Brain microvascular endothelial cell (primary cell): ENCODE measurements at places on chromosomes 4 and X.
A peak's percentile ranks its signal among the peaks of the same experiment; 100 is the strongest.

DNA sequence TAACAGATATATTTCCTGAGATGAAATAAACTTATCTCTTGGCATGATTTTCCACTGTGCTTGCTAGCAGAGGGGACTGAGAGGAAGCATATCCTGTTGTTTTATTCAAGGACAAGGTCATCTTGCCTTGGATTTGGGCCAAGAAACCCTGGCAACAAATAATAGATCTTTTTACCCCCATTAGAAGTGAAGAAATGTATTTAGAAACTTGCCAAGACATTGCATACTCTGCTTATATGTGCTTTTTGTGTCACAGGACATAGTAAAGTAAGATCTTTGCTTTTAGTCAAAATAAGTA, 170.2 kb downstream of the RAPGEF2 start:
- DNase-seq = no peak

GRCh38 chr4:147288512-147288911, 192.4 kb upstream of the EDNRA start:
- DNase-seq = no peak

- DNase-seq = no peak
Measured at GRCh38 chr4:165915215-165915614, 42.2 kb downstream of the TLL1 start.

GRCh38 chr4:39446842-39447573, 11.7 kb downstream of the RPL9 start:
- peak; percentile 57 for DNase-seq

DNA sequence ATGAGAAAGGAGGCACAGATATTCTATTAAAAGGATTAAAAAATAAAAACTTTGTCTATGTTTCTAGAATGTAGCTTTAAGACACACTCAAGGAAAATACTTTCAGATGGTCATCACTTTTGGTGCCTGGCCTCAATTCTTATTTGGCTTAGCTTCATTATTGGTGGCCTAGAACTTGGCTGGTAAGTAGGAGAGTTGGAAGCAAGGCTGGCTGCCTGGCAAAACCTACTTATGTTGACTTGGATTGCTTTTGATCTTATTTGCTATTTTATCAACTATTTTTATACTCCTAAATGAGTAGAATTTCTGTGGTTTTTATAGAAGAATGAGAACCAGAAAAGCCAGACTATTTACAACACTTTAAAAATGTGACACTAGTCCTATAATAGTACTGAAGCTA, 35.3 kb upstream of the JADE3 start:
- DNase-seq = no peak

DNA sequence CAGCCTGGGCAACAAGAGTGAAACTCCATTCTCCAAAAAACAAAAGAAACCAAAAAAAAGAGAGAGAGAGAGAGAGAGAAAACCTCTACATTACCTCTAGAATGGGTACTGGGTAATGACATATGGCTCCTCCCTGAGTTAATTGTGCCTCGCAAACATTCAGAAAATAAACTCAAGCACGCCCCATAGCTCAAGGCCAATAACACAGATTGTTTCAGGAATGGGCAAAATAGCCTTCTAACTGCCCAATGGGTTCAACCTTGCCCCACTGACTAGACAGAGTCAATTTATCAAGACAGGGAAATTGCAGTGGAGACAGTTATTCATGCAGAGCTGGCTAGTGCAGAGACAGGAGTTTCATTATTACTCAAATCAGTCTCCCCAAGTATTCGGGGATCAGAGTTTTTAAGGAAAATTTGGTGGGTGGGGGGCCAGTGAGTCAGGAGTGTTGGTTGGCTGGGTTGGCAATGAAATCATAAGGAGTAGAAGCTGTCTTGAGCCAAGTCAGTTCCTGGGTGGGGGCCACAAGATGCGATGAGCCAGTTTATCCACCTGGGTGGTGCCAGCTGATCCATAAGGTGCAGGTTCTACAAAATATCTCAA, 25.1 kb downstream of the NIPAL1 start:
- no peak for DNase-seq

DNA sequence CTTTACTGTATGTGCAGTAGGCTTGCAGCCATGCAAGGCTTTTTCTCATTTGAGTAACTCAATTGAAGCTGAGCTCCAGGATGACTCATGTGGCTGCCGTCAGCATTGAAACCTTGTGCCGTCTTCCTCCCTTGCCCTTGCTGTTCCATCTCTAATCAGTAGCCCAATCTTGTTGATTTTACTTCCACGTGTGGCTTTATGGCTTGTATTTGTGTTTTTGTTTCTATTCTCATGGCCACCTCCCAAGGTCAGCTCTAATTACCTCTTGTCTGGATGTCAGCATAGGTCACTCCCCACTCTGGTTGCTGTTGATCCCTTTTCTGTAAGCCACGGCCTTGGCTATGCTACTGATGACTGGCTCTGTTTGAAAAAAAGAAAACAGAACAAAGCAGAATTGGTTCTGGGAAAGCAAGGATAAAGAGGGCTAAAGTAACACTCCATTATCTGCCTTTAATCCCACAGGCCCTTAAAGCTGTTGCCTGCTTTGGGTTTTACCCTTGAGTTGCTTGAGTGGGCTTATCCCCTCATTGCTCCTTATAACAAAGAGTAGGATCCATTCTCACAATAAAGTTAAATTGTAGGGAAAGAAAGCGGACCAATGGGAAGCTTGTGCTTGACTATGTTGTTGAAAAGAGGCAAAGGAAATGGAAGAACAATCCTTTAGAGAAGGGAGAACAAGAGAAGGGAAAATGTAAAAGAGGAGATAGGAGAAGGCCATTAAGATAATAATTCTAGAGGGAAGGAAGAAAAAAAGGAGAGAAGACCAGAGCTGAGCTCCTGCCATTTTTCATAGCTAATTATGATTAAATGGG, 173.9 kb upstream of the PGRMC2 start:
- peak; percentile 91 for DNase-seq

GRCh38 chr4:186554539-186554913, 841 bp downstream of the MTNR1A start:
- peak; percentile 16 for DNase-seq

- no peak for DNase-seq
Measured at GRCh38 chr4:139658185-139658584, 7.4 kb upstream of the MGST2 start.

DNA sequence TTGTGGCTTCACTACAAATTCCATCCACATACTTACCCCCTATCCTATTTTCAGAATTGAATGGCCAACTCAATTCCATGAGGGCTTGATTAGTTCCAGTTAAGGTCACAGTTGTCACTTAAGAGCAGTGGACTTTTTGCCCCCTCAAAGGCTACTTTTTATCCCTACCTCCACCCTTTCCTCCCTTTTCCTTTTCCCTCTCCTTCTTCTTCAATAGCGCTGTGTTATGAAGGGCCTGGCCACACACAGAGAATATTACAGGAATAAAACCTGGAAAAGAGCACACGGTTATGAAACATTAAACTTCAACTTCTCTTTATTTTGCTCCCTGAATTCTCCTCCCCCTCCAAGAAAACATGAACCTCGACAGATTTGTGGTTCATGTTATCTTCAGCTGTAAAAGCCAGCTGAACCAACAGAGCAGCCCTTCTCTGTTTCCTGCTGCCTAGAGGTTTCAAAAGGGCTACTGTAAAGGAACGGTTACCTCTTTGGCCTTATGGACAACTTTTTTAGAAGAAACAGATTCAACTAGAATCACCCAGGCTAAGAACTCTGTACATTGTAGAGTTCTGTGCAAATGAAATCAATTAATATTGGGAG, 87.0 kb upstream of the RPL34 start:
- peak; percentile 32 for DNase-seq

GRCh38 chr4:123893011-123893981, 496.7 kb downstream of the SPRY1 start:
- DNase-seq = no peak

DNA sequence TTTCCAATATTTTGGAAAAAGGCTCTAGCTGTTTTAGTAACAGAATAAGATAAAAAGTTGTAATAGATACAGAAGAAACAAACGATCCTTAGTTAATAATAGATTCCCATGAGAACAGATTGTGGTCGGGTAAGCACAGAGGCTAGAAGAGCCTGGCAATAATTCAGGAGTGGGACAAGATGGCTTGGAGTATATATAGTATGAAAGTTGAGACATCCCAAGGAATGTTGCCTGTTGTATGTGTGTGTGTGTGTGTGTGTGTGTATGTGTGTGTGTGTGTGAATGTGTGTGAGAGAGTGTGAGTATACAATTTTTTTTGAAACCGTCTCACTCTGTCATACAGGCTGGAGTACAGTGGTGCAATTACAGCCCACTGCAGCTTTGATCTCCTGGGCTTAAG, 150.7 kb downstream of the PDGFC start:
- DNase-seq = peak; percentile 14

DNA sequence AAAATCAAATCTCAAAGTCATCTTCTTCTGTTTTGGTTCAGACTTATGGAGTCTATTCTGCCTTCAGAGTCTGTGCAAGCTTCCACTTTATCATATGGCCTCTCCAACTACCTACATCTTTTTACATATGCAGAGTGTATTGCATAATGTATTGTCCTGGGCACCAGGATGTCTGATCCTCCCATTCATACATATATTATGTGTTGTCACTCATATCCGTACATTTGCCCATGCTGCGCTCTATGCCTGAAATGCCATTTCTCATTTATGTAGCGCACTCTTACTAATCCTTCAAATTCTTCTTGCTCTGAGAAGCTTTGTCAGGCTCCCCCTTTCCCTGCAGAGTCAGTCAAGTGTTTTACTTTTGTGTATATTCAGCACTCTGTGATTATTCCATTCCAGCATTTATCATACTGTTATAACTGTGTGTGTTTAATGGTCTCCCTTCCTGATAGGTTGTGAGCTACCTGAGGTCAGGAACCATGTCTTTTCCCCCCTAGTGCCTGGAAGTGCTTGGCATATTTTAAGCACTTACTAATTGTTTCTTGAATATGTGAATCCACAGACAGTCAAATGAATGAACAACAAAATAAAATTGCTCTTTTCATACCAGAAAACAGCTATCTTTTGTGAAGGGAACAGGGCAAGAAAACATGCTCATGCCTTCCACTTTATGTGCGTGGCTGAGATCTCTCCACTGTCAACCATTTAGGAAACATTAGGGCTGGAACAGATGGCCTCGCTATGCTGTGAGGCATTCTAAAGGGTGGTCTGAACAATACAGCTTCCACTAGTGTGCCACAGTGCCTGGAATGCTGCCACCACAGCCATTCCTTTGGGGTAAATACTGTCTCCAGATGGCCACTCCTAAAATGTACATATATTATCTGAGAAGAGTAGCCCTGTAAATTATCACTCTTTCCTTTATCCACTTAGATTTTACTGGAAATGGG, 81.8 kb downstream of the GLUD2 start:
- DNase-seq = no peak

- peak; percentile 71 for DNase-seq
Measured at GRCh38 chr4:133130171-133130570, 18.9 kb upstream of the PCDH10 start.

- DNase-seq = no peak
Measured at GRCh38 chr4:42709392-42710065, 52.6 kb upstream of the ATP8A1 start.

DNA sequence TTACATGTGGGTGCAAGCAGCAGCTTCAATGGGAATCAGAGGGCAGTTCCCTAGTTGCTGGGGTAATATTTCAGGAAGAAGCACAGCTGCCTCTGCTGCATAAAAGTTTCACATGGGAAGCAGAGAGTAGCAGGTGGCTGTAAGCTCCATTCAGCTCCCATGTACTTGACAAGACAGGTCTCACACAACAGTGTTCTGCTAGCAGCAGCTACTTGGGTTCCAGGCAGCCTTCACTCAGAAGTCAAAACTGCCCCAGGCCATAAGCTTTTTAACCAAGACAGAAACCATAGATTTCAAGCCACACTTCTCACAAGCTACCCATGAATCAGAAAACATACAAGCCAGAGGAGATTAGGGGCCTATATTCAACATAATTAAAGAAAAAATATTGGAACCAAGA, 41.4 kb upstream of the SPIN2A start:
- DNase-seq = no peak

- DNase-seq = no peak
Measured at GRCh38 chrX:16843208-16843909, 26.8 kb downstream of the RBBP7 start.

- DNase-seq = no peak
Measured at GRCh38 chr4:76420762-76421581, at the start of gene CCDC158. CCDC158 (minus strand) TSS chr4:76421141; CDS start chr4:76403207, 17,934 bp downstream.

- DNase-seq = peak; percentile 7
Measured at GRCh38 chr4:8255698-8256441, 13.7 kb upstream of the HTRA3 start.

DNA sequence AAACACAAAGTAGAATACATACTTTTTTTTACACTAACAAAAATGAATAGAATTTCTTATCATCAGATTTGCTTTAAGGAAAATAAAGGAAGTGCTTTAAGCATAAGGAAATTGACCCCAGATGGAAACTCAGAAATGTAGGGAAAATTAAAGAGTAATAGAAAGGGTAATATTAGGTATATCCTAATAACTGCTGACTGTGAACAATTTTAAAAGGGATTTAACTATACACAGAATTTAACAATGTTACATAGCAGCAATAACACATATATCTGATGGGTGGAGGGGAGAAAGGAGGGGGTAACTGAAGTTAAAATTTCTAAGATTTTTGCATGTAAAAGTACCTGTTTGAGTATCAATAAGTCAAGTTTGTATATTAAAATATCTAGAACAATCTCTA, 8.6 kb downstream of the CDKL2 start:
- no peak for DNase-seq

- DNase-seq = no peak
Measured at GRCh38 chr4:151888367-151888866, 127.6 kb upstream of the GATB start.

GRCh38 chr4:183773790-183774189, 114.7 kb downstream of the TRAPPC11 start:
- no peak for DNase-seq

DNA sequence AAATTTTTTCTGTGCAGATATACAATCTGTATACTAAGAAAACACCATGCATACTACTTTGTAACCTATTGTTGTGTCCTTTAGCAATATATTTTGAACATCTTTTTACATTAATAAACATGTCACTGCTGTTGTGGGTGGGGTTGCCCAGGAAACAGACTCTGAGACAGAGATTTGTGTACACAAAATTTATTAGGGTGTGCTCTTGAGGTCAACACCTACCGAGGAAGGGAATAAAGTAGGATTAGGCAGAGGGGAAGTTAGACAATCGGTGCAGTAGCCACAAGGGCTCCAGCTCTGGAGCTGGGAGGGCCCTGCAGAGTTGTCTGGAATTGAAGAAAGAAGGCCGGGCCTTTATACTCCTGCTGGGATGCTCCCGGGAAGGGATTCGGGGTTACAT, 56.4 kb downstream of the CXorf58 start:
- DNase-seq = no peak

DNA sequence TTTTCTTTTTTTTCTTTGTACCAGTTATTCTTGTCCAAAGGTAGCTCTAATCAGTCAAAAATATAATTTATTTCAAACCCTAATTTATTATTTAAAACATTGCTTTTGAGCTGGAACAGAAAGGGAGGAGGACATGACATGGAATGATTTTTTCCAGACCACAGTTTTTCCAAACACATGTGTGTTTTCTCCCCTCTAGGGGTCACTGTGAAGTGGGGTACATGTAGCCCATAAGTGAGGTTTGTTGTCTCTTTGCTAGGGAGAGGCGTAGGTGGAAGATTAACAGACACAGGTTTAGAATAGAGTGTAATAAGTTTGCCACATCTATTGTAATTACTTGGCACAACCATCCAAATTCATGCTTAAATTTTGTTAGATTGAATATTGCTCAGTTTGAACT, 83.0 kb downstream of the TNIP2 start:
- DNase-seq = no peak
